Uterus (tissue), 4 donors: ENCODE measurements at places on chromosomes 16 and 17. TPM values are rescaled to one million over a fixed set of nuclear protein-coding genes. Genes with fewer than 3 reads are reported as not detected.

DNA sequence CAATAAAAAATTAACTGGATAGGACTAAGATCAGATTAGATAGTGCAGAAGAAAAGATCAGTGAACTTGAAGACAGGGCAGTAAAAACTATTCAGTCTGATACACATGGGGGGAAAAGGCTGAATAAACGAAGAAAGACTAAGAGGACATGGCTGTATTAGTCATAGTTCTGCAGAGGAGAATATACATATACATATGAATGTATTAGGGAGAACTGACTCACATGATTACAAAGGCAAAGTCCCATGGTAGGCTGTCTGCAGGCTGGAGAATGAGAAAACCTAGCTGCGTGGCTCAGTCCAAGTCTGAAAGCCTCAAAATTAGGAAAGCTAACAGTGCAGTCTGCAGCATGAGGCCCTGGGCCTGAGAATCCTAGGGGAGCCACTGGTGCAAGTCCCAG, 98.2 kb upstream of the GNAO1 start:
- no peak overlapping the region for H3K4me3 ChIP-seq
- H3K27me3 ChIP-seq, result no peaks in the 10 kb centered on the region
- H3K27ac ChIP-seq, result no peak overlapping the region
- no peaks in the 10 kb centered on the region for H3K36me3 ChIP-seq
- DNase-seq, result no peak
- H3K4me1 ChIP-seq, result no peaks in the 10 kb centered on the region

The GPR179 gene
- 0.97 TPM for total RNA-seq

DNA sequence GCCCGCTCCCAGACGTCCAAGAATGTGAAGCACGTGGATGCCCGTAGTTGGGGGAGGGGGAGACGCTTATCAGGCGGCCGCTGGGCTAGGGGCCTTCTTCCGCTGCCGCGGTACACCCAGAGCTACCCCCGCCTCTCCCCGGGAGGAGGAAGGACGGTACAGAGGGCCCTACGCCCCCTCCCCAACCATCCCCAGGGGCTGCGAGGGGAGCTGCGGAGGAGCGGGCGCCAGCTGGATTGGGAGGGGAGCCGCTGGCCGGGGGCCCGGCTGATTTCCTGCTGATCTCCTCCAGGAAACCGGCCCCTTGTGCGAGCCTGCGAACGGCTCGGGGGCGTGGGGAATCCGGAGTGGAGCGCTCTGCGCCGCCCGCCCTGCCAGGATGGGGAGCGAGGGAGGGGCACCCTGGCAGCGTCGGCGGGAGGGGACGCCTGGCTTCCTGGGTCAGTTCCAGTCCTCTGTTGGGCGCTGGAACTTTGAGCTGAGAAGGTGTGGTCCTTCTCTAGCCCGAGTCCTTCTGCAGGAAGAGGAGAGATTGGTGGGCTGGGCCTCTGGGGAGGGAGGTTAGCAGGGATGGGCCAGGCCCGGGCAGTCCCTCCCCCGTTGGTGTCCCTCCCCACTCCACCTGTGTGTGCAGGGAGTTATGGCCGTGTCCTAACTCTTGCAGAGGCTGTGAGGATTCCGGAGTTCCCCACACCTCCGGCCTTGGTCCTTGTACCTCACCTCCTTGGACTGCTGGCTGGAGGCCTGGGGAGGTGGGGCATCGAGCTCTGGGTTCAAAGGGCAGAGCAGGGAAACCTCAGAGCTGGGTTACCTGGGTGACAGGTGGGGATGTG, 19.2 kb downstream of the GJD3 start:
- no peaks in the 10 kb centered on the region for H3K27me3 ChIP-seq
- peak overlapping the region; percentile 93 for H3K4me3 ChIP-seq
- peak; percentile 61 for DNase-seq

DNA sequence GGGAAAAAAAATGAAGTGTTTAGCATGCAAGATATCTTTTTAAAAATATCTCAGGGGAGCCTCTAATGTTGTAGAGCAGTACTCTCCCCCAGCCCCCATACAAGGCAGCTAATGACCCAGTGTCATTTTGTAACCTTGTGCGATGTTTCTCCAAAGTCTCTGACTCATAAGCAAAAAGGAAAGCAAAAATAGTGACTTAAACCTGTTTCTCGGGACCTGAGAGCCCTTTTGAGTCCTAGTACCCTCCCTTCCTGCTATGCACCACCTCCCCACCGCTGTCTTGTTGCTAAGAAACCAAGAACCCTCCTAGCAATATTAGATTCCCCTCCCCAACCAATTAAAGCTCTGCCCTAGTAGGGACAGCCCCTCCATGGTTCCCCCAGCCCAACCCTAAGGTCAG, 2.8 kb downstream of the MYCBPAP start:
- H3K27me3 ChIP-seq, result no peaks in the 10 kb centered on the region
- no peak overlapping the region for H3K4me3 ChIP-seq
- no peaks in the 10 kb centered on the region for H3K4me1 ChIP-seq
- H3K27ac ChIP-seq, result no peak overlapping the region
- no peak for DNase-seq

DNA sequence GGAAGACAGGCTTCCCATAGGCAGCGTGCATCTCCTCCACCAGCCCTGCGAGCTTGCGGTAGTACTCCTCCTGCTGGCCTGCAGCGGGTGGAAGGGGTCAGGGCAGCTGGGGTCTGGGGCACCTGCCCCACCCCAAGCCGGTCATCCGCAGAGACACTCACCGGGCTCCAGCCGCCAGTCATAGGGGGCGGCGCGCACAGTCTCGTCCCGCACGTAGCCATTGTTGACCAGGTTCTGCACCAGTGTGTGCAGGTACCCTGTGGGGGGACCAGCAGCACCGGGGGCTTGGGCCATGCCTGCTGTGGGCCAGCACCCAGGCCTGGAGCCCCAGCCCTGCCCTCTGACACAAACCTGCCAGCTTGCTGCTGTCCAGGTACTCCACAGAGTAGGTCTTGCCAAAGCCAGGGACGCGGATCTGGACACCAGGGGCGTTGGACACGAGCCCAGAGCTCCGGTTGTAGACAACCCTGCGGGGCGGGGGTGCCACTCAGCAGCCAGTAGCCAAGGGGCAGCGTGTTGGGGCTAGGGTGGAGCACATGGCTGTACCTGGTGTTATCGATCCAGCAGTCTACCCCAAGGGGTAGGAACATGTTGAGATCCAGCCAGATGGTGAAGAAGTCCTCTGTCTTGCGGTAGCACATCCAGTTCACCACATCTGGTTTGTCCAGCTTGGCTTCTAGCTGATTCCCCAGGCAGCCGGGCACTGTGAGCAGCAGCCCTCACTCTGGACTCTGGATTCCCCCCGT, 1.2 kb downstream of the LCAT start:
- H3K4me1 ChIP-seq, result no peaks in the 10 kb centered on the region
- H3K4me3 ChIP-seq, result no peak overlapping the region
- peak overlapping the region; percentile 76 for H3K27ac ChIP-seq
- no peak for DNase-seq
- H3K36me3 ChIP-seq, result no peaks in the 10 kb centered on the region

- H3K4me3 ChIP-seq, result no peak overlapping the region
- peak; percentile 52 for DNase-seq
- peaks cover 18% of the 10 kb centered on the region for H3K4me1 ChIP-seq
- H3K36me3 ChIP-seq, result no peaks in the 10 kb centered on the region
- no peaks in the 10 kb centered on the region for H3K27me3 ChIP-seq
- peak overlapping the region; percentile 87 for H3K27ac ChIP-seq
Measured at GRCh38 chr16:17377360-17378324, 93.1 kb downstream of the XYLT1 start.
